IPS DF 6.9 (cell line): ENCODE measurements at places on chromosomes 2 and 18.

DNA sequence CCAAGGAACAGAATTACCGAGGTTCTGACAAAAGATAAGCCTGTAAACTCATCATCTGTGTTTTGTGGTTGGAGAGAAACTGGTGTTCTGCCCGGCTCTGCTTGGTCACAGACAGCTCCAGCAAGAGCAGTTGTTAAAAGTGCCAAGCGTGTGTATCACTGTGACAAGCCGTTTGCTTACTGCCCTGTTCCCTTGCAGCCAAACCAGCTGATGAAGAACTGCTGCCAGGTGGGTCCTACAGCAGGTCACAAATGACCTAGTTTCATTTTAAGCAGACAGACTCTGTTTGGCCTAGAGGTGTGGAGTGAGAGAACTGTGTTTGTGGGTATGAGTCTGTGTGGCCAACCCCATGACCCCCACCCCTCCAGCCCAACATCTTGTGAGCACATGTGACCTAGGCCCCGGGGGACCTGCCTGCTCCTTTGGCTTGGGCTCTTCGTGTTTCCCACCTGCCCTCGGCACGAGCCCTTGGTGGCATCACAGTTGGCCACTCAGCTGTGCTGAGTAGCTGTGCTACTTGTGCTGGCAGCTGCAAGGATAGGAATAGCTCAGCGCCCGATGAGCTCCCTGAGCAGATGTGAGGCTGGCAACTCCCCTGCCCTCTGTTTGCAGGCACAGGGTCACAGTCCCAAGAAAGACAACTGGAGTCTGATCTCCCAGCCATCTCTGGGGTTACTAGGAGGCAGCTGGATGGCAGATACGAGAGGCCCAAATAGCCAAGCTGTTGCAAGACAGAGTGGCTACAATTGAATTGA, 9.7 kb downstream of the OXER1 start:
- DNase-seq, result no peak

DNA sequence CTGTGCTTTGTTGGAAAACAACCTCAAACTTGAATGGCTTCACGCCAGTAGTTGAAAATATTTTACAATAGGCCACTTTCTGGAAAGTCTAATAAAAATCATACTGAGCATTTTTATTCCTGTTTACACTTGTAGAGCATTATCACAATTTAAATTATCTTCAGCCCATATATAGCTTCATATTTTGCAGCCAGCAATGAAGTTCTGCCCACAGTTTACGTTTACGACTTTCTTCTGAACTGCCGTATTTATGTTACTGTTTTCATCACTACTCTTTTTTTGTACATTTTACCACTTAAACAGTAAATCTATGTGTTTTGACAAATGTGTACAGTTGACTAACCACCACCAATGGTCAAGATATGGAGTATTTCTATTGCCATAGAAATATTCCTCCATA, 86.2 kb downstream of the COPS8 start:
- DNase-seq, result no peak

DNA sequence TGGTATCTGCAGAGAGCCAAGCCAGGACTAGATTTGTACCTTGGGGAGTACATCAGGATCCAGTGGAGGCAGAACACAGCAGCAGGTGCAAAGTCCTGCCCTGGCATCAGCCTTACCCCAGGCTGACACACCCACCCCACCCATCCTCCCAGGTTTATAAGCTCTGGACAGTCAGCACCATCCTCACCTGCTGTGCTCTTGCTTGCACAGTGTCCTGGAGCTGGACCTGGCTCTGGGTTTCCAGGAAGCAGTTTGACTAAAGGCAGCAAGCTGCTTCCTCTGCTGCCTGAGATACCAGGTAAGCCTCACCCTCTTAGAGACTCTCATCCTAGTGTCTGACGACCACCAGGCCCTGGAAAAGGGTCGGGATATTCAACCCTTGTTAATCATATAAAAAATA, at the start of gene SULT1C3:
Gene SULT1C3, plus strand, starts transcription at position 183 of the 400 bp plus-strand sequence. CDS start 7,227 bp downstream, outside the sequence.
- no peak for DNase-seq

DNA sequence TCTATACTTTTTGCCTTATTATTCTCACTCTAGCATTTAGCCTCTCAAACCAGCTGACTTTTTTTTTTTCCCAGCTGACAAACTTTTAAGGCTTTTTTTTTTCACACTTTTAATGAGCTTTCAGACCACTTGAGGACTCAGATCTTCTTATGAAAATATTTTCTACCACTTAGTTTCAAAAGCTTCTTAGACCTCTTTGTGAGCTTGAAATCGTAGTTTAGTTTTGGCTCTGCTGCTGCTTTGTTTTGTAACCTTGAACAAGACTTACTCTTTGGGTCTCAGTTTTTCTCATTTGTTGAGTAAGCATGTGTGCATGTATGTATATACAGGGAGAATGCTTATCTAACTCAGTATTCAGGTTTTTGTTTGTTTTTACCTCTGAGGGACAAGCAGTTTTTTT, 3.5 kb downstream of the NBEAL1 start:
- DNase-seq, result no peak
